HT-29 (cell line): ENCODE measurements at places on chromosomes 2 and 18.

DNA sequence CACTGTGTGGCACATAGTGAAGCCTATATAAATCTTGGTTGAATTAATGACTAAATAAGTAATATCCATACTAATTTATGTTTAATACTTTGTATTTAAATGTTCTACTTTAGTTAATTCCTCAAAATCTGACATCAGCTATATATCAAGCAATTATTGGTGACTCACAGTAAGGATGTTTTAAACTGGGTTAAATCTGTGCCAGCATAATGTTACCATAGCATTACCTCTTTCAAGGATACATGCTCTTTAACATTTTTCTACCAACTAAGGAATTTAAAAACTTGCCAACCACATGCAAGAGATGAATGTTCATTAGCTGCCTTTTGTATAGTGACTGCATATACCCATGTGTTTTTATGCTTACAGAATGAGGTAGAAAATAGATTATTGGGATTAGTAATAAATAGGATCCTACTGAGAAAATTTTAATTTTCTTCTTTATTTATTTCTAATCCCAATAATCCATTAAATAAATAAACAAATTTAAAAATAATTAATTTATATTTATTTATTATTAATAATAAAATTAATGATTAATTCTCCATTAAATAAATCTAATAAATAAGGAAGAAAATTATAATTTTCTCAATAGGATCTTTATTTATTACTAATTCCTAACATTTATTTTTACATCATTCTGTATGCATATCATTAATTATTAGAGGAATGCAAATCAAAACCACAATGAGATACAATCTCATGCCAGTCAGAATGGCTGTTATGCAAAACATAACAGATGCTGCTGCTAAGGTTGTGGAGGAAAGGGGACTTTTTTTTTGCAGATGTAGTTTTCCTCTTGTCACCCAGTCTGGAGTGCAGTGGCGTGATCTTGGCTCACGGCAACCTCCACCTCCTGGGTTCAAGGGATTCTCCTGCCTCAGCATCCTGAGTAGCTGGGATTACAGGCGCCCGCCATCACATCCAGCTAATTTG is 410.7 kb upstream of the DSEL start:
- DNase-seq: no peak

- no peak for DNase-seq
Measured at GRCh38 chr2:99081891-99082290, 59.6 kb upstream of the C2orf15 start.

GRCh38 chr2:58870704-58871103 is 629.6 kb upstream of the FANCL start:
- peak; percentile 45 for DNase-seq

- peak; percentile 59 for DNase-seq
Measured at GRCh38 chr2:63078852-63079606, 28.4 kb downstream of the OTX1 start.

DNA sequence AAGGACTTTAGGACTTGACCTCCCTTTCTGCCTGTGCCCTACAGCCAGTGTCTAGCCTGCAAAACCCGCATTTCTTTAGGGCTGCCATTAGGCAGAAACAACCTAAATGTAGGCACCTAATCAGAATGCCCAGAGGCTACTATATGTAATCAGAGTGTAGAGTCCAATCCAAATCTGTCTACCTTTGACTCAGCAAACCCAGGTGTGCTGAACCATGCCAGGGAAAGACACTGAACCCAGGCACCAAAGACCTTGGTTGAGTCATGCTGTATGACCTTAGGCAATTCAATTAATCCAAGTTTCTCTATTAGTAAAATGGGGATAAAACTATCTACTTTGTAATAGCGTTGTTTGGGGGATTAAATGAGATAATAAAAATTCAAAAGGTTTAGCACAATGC is 20.7 kb downstream of the CAPN14 start:
- no peak for DNase-seq

DNA sequence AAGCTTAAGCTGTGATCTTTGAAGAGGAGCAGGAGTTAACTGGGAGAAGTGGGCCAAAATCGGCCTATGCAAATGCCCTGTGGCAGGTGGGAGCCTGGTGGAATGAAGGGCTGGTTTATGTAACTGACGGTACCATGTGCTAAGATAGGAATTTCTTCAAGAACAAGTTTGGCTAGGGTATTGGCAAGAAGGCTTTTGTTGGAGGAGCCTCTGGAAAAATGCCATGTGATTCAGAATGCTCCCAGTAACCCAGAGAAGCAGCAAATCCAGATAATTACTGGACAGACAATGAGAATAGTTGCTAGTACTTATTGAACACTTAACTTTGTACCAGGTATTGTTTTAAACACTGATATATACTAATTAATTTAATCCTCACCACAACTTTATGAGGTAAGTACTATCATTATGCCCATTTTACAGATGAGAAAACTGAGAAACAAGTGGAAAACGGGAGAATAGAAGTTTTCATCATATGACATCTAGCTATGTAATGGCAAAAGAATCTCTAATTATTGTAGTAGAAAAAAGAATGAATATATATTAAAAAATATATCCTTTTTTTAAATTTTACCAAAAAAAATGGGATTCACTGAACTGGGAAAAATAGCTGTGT is 9.1 kb upstream of the FAM124B start:
- no peak for DNase-seq

DNA sequence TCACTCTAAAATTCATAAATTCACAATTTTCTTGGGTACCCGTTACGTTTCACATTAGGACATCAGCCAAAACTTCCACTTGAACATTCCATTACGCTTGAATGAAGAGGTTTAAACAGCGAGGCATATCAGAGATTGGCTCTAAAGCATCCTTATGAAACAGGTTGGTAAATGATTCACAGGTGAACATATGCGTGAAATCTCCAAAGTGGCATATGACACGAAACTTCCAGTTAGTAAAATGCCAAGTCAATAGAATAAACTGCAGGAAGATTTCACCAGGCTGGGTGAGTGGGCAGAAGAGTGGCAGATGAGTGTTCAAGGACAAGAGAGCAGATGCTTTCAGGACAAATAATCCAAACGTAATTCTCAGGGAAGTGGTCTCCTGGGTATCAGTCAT is 33.9 kb upstream of the GLS start:
- no peak for DNase-seq

- no peak for DNase-seq
Measured at GRCh38 chr2:105754994-105755393, 10.3 kb downstream of the NCK2 start.

DNA sequence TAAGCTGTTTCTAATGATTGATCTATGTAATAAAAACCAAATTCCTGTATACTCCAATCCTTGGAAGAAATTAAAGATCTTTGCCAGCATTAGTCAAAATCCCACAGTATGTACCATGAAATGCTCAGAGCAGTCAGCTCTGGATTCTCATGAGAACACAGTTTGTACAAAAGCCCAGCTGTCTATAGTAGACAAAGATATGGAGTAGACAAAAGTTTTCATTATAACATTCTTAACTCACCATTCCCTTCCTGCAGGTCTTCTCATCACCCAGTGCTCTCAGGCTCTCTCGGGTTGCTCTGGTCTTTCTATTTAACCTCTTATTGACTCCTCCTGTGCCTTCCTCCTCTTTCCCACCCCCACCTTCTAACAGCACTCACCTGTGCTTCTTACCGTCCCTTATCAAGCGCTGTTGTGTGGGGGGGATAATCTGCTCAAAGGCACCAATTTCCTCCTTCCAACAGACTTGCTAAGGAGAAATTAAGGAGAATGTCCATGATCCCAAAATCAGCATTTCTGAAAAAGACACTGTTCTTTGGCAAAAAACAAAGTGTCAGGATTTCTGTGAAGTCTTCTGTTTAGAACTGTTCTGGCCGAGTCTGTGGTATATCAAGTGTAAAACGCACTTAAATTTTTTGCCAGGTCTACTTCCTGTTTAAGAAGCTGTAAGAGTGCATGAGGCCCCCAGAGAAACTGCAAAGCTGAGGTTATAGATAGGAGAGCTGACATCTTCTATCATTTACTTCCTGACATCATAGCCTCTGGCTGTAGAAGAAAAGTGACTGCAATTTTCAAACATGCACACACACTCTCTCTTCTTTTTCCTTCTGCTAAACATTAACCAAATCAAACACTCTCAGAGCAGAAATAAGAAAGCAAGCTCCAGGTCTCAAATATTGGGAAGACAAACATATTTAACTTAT is 144.1 kb downstream of the EVA1A start:
- DNase-seq: no peak

GRCh38 chr18:23213200-23213599 is 77.9 kb downstream of the CABLES1 start:
- no peak for DNase-seq

DNA sequence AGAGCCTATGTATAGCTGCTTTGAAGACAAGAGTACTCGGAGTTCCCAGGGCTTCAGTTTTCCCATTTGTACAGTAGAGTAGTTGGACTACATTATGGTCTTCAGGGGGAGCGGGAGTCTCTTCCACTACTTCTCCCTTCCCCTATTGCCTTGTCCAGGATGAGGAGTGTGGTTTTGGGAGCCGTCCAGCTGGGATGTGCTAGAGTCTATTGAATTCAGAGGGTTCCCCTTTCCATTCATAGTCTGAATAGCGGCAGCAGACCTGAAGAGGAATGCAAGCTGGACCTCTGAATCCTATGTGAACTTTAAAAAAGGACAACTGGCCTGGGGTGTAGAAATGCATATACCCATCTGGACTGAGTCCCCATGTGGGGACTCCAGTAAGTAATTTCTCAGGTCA is 43.5 kb upstream of the EPG5 start:
- no peak for DNase-seq

GRCh38 chr2:215280326-215280725 is 31.5 kb upstream of the ATIC start:
- no peak for DNase-seq

DNA sequence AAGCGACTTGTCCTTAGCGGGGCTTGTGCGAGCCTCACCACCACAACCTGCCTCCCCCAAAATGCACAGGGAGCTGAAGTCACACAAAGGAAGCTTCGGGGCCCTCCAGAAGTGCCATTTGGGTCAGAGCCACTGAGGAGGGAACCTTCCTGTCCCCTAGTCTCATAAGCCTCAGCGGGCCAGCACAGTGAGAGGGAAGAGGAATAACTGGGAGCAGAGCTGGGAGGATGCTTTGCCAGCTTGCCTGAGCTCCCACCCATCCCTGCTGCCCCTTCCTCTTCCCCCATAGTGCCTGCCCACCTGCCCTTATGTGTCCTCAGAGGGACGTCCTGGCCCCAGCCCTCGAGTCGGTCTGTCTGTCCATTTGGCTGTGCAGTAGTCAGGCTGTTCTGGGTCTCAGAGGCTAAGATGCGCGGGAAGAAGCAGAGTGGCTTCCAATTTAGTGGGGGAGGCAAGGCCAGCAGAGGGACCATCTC is 51.8 kb upstream of the GPR17 start:
- DNase-seq: no peak

DNA sequence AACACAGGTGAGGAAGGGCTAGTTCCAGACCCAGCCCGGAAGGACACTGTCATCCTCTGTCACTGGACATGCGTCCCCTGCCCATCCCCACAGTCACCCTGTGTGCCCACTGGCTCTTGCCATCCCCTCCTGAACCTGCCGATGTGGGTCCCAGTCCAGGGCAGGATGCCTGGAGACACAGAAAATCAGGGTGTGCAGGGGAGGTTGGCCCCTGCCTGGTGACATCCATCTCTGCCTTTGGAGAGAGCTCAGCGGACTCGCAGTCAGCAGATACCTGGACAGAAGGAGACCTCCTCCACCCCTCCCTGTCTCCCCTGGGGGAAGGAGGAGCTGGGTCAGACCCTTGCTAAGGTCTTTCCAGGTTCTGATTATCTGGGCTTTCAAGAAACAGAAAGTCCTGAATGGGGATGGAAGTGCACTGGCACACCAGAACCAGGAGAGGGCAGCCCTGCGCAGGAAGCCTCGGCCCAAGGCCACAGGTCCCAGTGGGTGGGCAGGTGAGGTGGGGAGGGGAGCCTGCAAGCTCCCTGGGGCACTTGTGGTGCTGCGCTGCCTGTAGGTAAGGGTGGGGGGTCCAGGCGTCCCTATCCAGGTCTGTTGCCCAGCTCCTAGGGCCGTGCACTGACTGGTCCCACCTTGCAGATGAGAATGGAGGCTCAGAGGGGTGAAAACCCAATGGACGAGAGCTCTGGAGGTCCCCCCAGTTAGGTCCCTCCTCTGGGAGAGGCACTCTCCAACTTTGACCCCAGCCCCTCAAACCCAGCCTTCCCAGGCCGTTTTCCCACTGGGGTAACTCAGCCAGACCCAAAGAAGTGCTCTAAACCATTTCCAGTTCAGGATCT is 9.7 kb upstream of the OTOS start:
- peak; percentile 44 for DNase-seq

DNA sequence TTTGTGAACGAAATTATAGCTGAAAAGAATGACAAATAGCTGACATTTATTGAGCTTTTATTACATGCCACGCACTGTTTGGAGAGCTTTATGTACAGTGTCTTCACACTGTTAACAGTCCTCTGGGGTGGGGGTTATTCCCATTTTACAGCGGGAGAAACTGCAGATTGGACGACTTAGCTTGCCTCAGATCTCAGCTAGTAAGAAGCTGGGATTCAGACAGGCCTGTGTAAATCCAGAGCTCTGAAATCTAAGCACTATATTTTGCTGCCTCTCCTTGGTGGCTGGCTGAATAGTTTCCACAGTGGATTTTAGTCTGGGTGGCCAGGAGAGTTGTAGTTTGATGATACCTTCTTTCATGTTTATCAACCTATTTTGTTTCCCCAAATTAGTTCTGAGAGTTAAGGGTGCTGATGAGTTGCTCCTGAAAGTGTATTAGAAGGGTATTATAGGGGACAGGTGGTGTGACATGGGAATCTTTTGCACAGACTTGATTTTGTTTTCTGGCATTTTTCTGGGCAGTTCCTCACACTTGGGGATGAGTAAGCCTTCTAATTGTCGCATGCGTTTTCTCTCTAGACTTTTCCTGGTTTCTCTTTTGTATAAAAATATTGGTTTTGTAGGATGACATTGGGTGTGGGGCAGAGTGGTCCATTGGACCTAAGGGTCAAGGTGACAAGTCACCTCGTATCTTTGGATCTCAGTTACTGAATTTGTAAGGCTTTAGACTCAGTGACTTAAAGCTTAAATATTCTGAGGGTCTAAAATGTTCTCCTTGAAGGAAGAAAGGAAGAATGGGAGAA is 1.5 kb downstream of the ACSL3 start:
- DNase-seq: peak; percentile 50

DNA sequence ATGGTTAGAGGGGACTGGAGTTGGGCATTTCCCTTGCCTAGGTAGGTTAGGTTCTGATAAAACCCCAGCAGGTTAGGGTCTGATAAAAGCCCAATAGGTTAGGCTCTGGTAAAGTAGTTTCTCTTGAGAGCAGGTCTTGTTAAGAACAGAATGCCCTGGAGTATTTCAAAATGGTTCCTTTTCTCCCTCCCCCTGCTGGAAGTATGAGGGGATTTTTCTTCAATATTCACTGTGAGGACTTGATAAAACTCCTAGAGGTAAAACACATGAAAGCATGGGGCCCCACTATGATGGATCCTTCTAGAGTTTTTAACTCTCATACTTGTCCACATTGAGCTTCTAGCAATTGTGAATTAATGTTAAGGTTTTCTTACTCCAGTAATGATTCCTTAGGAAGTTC is 27.6 kb downstream of the ANKAR start:
- DNase-seq: peak; percentile 10

DNA sequence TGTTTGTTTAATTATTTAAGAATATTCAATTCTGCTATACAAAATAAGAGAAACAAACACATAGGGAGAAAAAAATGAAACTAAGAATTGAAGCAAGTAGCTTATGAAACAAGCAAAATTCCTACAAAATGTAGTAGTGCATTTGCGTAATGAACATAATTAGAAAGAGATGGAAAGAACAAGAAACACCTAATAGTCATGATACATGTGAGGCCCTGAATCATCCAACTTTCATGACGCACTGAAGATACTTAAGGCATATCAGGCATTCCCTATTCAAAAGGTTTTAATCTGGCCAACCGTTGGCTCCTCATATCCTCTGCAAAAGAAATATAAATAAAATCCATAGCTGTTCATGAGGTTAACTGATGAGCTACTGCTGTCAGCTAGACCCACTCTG is 14.5 kb upstream of the NAB1 start:
- DNase-seq: no peak
